ENCODE measurements at places on chromosomes 4 and X. TPM values are rescaled to one million over a fixed set of nuclear protein-coding genes. Genes with fewer than 3 reads are reported as not detected.

The ZNF674 gene
- total RNA-seq = 0.58 TPM

The CHRNA9 gene
- total RNA-seq = not detected

The VCX2 gene
- total RNA-seq = not detected

The AFM gene
- total RNA-seq = not detected

The PCDH11X gene
- total RNA-seq = not detected
